ENCODE measurements at places on chromosomes 12 and 14.

GRCh38 chr14:61460718-61461611 is 139.6 kb downstream of the PRKCH start:
- DNase-seq: no peak

- no peak for DNase-seq
Measured at GRCh38 chr14:104771374-104771773, 18.4 kb downstream of the SIVA1 start.

DNA sequence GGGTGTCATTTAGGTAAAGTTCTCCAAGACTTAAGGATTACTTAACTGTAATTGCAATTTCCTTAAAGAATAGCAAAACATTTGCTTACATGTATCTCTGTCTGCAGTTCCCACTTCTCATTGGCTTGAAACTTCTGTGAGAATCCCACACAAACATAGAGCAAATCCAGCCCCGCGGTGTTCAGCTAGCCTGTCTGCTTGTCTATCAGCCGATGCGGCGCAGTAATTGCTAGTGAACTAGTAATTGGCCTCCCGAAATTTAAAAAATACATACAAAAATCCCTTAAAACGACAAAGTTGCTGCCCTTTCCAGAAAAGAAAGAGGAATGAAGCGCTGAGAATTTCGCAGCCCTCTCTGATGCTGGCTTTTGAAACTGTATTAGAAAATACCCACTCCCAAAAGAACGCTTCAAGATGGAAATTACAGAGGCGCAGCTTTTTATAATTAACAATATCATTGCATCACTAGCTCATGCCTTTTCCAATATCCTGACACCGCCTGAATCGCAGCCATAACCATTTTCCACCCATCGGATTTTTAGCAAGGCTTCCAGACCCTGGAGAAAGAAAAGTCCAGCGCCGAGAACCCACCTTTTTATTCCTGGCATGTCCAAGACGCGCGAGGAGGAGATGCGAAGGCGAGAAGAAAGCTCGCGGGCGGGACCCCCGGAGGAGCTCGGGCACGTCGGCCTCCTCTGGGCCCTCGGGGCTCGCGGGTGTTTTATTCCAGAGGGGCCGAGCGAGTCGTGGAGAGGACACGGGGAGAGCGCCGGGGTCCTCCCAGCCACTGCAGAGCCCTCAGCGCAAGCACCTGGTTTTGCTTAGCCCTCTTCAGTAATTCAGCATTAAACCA is 646 bp downstream of the FBLN5 start:
- peak; percentile 0 for DNase-seq

GRCh38 chr12:113072136-113072535 is 15.6 kb downstream of the DTX1 start:
- DNase-seq: no peak

- no peak for DNase-seq
Measured at GRCh38 chr14:99505089-99505488, 23.9 kb downstream of the CCNK start.

DNA sequence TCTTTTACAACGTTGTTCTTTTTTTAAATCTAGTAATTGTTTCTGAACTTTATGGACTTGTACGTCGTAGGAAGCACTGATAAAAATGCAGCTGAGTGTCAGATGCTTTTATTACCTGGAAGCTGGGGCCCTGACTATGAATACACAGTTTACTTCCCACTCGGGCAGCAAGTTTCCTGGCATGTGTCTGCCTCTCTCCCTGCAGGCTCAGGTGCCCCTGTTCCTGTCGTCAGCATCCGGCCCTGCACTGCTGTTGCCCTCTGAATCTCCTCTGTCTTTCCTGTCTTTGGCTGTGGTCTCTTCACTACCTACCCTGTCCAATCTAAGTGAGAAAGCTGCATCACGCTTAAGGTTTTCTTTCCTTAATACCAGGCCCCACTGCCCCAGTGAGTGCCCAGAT is 75.8 kb downstream of the PELI2 start:
- DNase-seq: no peak

- no peak for DNase-seq
Measured at GRCh38 chr12:24138041-24138440, 188.6 kb upstream of the SOX5 start.

DNA sequence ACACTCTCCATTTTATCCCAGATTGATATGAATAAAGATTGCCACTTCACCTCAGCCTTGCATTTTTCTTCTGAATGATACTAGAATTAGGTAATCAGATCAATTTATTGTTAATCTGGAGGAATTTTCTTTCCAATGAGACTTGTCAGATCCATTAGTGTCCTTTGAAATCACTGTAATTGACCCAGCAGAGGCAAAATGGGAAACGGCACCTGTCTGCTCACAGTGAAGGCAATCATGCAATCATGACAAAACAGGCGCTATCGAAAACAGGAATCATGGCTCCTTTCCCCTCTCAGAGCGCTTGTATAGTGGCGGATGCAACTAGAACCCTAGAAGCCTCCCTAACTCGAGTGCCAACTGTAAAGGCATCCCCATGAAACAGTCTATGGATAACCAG is 417.6 kb downstream of the GALC start:
- no peak for DNase-seq

DNA sequence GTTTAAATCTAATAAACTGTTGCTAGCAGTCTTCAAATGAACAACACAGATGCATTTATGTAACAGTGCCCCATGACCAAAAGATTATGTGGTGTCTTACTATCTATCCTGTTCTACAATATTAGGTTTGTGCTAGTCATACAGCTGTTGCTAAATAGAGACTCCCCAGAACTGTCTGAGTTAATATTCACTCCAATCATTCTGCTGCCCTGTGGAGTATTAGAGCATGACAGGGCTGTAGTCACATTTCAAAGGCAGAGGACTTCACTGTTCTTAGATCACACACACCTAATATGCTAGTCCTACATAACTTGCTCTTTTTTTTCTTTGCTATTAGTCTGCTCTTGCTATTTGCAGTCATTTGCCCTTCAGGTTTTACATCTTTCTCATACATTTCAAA is 157.6 kb upstream of the MDGA2 start:
- DNase-seq: no peak

- no peak for DNase-seq
Measured at GRCh38 chr12:27585739-27586265, 61.8 kb downstream of the PPFIBP1 start.

DNA sequence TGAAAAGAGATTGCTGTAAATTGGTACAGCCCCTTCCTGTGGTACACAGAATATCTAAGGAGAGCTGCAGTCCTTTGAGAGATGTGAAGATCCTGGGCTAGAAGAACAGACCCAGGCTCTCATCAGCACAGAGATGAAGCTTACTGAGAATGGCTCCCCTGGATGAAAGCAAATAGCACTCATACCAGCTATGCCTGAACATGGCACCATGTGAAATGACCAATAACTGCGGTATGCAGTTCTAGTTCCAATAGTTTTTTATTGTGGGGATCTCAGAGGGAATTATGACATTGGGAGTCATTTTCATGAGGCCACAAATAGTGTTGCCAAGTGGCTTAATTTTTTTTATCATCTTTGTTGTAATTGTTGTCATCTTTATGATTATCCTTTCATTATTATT is 15.4 kb upstream of the TRHDE start:
- no peak for DNase-seq

DNA sequence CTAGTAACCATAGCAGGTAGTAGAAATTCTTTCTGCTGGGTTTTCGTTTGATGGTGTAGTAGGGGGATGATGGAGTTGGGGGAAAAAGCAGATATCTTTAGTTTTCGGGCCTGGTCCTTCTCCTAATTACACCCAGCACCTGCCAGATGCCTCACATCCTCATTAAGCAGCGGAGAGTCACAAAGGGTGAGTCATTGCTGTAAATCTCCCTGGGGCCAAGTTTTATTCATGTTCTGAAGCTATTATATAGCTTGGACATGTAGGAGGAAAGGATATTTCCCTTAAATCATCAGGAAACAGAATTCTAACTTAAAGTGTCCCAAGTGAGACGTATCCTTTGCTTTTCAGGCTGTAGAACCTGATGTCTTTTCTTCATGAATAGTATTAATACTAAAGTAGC is 4.9 kb upstream of the NECAP1 start:
- DNase-seq: peak; percentile 13

- no peak for DNase-seq
Measured at GRCh38 chr12:15931590-15932053, 20.5 kb downstream of the DERA start.

All from amniotic stem cell (primary cell).